ENCODE measurements at places on chromosomes 2 and 18.

GRCh38 chr2:88729061-88729745 lies 37.7 kb downstream of the RPIA start:
- no peak for DNase-seq

DNA sequence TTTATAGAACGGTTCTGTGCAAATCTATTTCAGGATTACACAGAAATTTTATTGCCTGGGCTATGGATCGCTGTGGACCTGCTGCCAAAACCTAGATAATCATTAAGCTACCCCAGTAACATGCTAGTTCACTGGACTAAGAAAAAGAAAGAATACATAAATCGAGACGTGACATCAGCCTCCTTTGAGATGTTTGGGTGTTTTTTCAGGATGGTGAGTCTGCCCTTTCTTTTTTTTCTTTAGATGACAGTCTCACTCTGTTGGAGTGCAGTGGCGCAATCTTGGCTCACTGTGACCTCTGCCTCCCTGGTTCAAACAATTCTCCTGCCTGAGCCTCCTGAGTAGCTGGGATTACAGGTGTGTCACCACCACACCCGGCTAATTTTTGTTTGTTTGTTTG lies 52.0 kb downstream of the FHOD3 start:
- no peak for DNase-seq

GRCh38 chr2:122704109-122704563 lies 948.7 kb downstream of the TSN start:
- no peak for DNase-seq

GRCh38 chr2:241391892-241392665 lies 36.0 kb downstream of the FARP2 start:
- DNase-seq = no peak

DNA sequence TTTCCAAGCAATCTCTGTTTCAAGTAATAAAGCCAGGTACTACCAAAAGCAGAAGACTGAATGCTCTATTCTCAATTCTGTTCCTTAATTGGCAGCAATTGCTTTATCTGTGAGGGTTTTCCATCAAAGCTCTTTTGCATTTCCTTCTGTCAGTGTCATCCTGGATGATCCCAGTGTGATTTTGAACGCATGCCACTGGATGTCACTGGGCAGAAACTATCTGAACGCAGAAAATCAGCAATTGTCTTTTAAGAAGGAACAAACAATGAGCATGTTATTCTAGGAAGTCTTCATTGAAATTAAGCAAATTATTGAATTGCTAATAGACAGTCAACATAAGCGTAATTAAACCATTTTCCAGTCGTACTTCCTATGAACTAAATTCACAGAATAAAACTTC lies 259.0 kb upstream of the REG3G start:
- no peak for DNase-seq
